NCI-H1930 (cell line): ENCODE measurements at places on chromosomes 13 and 19.

- DNase-seq = no peak
Observed at GRCh38 chr13:103328899-103329298, 262.7 kb upstream of the SLC10A2 start.

GRCh38 chr13:99686944-99687411 is 185.7 kb downstream of the TM9SF2 start:
- no peak for DNase-seq

DNA sequence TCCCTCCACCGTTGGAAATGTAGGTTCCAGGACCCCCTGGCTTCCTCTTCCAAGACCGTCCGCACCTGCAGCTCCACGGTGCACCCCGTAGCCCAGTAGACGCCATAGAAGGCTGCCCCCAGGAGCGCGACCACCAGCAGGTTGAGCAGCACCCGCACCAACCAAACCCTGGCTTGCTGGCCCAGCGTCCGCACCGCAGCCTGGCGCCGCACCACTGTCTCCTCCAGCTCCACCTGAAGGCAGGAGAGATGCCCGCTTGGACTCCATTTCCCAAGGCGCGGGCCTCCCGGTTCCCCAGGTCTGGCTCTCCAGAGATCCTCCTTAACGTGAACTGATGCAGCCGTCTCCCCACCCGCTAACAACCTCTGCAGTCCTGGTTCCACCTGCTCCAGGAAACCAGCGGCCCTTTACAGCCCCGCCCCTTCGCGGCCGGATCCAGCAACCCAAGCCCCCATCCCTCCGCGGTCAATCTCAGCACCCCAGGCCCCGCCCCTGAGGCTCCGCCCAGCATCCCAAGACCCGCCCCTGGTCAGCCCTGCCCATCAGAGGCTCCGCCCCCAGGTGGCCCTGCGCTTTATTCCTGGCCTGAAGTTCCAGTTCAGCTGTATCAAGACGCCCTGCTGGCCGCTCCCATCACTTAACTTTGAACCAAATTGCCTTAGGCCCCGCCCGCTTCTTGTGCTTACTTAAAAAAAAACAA is 5.0 kb upstream of the LENG1 start:
- peak; percentile 47 for DNase-seq

DNA sequence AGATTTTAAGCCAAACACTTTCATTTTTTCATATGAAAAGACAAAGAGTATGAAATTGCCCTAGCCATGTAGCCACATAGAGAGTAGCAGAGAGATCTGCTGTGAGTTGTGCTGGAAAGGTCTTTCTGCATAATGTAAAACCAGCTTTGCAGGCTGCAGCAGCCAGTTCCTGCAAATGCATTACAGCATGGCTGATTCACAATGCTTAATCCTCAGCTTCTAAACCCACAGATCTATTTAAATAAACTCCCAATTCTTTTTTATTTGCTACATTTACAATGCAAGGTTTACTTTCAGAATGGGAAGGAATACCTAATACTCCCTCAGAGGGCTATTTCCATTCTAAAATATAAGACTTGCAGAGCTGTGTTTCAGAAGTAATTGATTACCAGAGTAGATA is 185.6 kb upstream of the STARD13 start:
- DNase-seq = no peak

DNA sequence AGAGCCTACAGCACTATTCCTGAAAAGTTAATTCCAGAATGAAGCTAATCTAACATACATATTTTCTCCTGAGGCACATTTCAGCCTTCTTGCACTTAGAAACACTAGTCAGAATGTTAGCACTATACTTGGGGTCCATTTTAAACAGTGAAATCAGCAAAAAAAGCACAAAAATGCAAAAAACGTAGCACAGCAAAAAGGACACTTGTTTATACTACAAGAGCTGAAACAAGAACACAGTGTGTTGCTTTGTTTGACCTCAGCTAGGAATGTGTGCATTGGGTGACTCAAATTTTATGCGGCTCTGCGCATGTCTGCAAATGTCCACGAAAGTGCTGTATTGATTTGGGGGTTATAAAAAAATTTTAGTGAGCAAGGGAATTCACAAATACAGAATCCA is 226.2 kb downstream of the KCNRG start:
- no peak for DNase-seq

DNA sequence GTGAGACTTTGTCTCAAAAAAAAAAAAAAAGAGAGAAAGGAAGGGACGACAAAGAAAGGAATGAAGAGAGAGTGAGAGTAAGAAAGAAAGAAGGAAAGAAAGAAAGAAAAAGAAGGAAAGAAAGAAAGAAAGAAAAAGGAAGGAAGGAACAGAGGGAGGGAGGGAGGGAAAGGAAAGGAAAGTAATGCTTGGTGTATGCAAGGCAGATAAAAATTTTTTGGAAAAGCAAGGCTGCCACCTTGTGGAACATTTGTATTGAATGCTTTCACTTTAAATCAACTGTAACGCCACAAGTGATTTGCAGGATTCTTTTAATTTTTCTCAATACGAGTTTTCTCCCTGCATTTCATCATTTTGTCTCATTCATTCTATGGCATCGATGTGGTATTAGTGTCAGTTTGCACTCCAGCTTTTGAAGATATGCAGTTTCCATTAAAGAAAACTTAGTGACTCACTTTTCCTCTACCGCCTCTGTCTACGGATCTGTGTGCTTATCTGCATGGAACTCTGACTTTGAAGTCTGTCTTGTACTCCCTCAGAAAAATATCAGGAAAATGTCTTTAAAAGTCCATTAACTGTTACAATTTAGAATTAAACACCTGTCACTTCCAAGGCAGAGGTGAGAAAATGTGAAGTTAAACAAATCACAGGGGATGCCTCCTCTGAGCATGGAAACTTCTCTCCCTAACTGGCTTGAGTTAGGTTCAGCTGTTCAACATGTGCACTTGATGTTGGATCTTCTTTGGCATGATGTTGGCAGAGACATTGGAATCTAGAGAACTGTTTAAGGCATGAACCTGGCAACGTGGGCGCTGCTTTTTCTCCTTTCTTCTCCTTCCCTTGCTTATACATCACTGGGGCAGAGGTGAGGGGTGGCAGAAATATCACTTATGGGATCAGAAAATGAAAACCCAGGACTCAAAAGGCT is 20.0 kb upstream of the ZDHHC20 start:
- peak; percentile 78 for DNase-seq

- DNase-seq = no peak
Observed at GRCh38 chr19:53844849-53845246, 20.7 kb upstream of the NLRP12 start.

- DNase-seq = no peak
Observed at GRCh38 chr19:3852614-3853254, 16.1 kb downstream of the ZFR2 start.

- DNase-seq = no peak
Observed at GRCh38 chr13:59119475-59119874, 1044.3 kb downstream of the DIAPH3 start.

DNA sequence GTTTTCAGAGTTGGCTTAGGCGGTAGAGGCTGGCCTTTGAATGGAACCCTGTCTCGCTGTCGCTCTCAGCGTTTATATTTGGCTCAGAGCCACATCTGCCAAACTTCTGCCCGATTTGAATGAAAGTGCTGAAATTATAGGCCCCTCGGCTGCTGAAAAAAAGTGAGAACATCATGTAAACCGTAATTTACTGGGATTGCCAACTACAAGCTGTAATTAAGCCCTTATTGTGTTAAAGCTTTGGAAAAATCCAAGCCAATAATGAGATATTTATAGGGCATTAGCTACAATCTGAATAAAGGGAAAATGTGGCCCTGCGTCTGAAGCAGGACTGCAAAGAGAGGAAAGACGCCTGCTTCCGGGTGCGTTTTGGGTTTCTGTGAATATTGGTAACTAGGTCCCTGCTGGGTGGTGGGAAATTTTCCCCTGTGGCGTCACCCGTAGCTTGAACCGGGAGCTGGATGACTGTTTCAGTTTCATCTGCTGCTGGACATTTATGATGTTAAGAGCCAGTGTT is 9.9 kb downstream of the DNM2 start:
- no peak for DNase-seq

DNA sequence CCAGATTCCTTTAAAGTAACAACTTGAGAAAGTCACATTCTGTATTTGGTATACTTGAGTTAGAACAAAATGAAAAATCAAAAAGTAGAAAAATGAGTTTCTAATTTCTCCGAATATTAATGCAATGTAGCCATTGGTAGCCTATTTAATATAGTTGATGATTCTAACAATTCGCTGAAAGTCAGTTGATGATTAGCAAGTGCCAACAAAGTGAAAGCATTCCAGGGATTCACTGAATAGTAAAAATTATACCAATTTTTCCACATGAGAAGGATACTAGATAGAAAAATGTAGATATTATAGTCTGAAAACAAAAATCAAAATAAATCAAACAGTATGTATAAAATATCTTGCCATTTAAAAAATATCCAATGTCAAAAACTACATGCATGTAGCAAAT is 117.2 kb downstream of the FREM2 start:
- no peak for DNase-seq

DNA sequence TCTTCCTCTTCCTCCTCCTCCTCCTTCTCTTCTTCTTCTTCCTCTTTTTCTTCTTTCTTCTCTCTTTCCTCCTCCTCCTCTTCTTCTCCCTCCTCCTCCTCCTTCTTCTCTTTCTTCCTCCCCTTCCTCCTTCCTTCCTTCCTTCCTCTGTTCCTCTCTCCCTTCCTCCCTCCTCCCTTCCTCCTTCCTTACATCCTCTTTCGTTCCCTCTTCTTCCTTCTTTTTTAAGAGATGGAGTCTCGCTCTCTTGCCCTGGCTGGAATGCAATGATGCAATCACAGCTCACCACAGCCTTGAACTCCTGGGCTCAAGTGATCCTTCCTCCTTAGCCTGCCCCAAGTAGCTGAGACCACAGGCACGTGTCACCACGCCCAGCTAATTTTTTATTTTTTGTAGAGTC is 13.2 kb downstream of the EHD2 start:
- no peak for DNase-seq

DNA sequence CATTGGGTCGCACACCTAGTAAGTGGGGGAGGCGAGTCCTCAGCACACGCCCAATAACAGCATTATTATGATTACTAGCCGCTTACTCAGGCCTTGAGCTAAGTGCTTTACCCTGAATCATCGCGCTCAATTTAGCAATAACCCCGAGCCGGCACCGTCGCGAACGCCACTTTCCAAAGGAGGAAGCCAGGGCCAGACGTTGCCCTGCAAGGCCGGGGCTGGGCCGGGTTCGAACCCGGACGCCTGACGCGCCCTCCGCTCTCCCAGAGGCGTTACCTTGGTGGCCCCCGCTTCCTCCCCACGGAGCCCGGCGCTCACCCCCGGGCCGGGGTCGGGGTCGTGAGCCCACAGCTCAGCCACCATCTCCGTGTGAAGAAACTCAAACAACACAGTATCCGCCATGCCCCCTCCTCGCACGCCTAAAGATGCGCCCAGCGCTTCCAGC is at the start of gene TRAPPC6A:
TSS of gene TRAPPC6A (minus strand) at position 421 of the 445 bp plus-strand sequence. CDS start at position 402, 19 bp downstream.
- DNase-seq = no peak

DNA sequence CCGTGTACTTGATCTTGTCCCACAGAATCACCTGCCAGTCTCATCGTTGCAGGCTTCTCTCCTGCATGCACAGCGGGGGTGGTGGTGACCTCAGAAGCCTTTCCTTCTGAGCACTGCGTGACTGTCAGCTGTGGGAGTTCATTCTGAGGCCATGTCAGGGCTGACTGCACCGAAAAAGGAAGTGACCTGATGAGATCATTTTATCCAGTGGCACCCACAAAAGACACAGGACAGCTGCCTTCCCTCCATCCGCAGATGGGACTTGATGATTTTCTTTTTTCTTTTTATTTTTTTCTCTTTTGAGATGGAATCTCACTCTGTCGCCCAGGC is 89.7 kb downstream of the RAB20 start:
- no peak for DNase-seq

DNA sequence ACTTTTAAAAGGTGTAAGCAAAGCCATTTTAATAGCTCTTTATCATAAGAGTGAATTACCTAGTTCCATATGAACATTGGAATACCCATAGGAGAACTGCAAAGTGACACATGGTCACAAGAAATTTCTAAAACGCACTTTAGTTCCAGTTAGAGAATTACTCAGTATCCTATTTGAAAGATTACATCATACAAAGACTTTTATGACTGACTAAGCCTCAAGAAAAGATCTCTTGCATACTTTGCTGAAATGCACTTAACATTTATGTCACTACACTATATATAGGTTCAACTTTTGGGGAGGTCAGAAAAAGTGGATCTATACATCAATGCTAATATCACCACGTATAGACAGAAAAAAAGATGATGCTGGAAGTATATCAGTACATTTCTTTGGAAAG is 7.1 kb downstream of the PCDH9 start:
- no peak for DNase-seq

DNA sequence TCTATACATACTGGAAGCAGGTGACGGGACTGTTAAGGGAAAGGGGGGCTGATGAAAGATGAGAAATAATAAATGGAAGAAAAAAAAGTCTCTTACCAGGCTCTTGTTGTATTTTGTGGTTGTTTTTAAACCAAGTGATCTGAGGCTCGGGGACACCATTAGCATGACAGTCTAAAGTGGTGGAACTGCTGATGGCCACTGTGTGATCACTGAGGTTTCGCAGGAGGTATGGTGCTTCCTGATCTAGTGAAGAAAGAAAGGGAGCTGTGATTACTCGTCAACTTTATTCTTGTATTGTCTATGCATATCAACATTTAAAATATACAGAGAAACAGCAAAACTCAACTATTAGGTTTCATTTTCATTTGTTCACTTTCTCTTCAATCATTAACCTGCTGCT is 110.1 kb downstream of the FLT1 start:
- DNase-seq = no peak

DNA sequence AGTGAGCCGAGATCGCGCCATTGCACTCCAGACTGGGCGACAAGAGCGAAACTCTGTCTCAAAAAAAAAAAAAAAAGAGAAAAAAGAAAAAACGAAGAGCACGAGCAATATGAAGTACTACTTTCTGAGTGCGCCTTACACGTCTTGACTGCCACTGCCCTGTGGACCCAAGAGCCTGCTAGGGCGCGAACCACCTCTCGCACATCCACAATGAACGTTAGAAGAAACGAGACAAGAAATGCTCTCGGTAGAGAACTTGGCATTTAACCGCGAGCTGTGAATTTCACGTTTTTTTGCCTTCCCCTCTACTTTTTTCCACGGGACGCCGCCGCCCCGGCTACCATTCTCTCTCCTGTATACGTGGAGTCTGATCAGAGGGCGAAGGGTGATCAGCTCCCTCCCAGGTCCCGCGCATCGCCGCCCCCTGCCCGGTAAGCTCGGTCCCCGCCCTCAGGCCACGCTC is 454 bp downstream of the TIMM44 start:
- DNase-seq = no peak

- no peak for DNase-seq
Observed at GRCh38 chr13:20363603-20364002, 131.5 kb upstream of the GJB6 start.

DNA sequence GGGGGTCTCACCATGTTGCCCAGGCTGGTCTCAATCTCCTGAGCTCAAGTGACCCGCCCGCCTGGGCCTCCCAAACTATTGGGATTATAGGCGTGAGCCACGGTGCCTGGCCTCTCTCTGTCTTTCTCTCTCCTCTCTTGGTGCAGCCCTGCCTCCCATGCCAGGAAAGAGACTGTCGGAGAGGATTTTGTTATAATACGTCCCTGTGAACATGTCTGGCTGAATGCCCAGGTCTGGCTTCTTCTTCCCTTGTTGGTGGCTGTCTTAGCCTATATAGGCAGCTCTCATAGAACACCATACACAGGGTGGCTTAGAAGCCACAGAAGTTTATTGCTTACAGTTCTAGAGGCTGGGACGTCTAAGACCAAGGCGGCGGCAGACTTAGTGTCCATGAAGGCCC is 46.4 kb downstream of the PEX11G start:
- DNase-seq = no peak
